H7 (cell line): ENCODE measurements at places on chromosomes 6 and 20.

GRCh38 chr6:100344321-100344720, 120.4 kb downstream of the SIM1 start:
- DNase-seq = no peak

- peak; percentile 28 for DNase-seq
Observed at GRCh38 chr6:158161566-158162254, 6.4 kb downstream of the SERAC1 start.

GRCh38 chr20:58899512-58899911, 47.0 kb downstream of the GNAS start:
- no peak for DNase-seq

DNA sequence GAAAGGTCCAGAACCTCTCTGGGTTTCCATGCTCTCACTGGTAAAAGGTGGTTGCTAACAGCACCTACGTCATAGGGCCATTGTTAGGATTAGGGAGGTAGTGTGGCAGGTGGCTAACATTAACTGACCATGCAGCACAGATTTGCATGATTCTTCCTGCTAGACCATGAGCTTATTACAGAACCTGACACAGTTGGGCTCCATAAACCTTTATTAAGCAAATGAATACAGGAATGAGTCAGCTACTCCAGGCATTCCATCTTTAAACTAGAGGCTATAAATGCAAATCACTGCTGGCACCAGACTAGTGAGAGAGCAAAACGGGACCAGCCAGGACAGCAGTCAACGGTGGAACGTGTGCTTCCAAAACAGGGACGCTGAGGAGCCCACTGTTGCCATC, 440.1 kb downstream of the PTPRT start:
- DNase-seq = no peak

GRCh38 chr6:91428296-91428695, 841.4 kb upstream of the MAP3K7 start:
- no peak for DNase-seq

DNA sequence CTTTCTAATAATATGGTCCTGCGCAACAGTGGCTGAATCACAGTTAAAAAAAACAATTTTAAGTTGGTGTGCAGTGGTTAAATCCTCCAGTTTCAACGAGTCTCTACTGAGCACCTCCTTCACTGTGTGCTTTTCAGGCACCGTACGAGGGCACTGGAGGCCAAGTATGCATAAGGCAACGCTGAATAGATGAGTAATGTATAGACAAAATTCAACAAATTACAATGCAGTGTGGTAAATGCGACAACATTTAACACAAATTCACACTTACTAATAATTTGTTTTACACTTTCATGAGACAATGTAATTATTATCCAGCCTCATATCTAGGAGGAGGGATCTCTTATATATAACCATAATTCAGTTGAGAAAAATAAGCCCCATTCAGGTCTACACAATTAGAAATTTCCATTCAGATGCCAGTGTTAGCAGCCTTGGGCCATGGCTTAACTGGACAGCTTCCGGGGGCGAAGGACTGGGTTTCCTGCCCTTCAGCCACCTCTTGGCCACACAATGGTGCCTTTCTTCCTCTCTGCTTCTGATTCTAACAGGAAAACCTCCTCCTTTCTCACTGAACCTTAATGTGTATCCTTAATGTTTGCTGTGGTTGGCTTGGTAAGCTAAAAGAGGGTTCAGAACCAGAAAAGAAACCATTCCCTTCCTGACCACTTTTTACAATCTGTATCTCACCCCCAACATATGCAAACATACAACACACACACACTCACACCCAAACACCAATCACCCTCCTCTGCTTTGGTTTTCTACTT, 51.9 kb downstream of the B4GALT5 start:
- no peak for DNase-seq

- DNase-seq = no peak
Observed at GRCh38 chr6:28240471-28240870, 11.6 kb downstream of the ZKSCAN4 start.

GRCh38 chr6:144316862-144317195, 31.7 kb downstream of the UTRN start:
- no peak for DNase-seq

- DNase-seq = no peak
Observed at GRCh38 chr6:128572294-128572693, 51.9 kb upstream of the PTPRK start.

GRCh38 chr6:143213859-143214376, 153.2 kb downstream of the AIG1 start:
- no peak for DNase-seq

DNA sequence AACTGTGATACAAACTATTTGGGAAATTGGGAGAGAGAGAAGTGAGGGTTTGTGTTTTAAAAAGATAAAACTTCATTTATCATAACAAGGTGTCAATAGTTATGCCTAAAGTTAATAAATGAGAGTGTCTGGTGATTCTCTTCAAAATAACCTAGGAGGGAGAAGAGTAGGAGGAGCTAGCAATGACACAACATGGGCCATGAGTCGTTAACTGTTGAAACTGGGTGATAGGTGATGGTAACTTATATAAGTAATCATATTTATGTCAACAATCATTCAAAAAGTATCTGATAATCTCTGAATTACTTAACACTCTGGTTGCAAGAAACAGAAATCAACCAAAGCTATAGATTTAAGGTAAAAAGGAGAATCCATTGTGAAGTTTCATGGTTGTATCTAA, 46.8 kb upstream of the INSM1 start:
- no peak for DNase-seq

GRCh38 chr6:7155871-7156579, 48.3 kb downstream of the RREB1 start:
- DNase-seq = no peak

- no peak for DNase-seq
Observed at GRCh38 chr20:60030471-60030870, 72.2 kb downstream of the CDH26 start.

DNA sequence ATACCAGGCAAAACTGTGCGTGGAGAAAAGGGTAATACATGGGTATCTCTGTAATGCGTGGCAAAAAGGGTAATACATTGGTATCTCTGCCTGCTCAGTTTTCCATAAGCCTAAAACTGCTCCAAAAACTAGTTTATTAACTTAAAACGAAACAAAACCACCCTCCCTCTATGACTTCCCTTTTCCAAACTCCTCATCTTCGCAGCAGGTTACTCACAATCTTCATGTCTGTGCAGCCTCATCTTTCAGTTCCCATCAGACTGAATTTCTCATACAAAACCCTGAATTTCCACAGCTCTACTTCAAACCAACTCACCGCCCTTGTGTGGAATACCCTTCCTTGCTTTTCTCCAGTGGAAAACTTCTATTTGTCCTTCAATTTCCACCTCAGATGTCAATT, 199.4 kb downstream of the PHACTR1 start:
- DNase-seq = no peak

DNA sequence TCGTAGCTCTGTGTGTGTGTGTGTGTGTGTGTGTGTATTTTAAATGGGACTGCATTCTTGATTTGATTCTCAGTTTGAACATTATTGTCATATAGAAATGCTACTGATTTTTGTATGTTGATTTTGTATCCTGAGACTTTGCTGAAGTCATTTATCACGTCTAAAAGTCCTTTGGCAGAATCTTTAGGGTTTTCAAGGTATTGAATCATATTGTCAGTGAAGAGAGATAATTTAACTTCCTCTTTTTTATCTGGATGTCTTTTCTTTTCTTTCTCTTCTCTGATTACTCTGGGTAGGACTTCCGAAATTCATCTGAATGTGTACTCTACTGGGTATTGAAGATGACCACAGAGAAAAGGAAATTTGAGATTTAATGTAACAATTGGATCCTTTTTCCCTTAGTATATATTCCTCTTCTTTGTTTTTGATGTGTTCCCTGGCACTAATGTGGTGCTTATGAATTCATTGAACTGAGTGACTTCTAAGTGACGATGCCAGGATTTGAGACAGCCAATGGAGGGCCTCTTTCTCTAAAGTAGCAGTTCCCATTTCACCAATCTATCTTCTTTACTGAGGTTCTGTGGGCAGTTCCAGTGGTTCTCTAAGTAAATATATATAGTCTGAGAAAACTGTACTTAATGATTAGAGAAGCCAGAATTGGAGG, 47.6 kb downstream of the TNFAIP3 start:
- DNase-seq = no peak

GRCh38 chr6:125357515-125358256, 55.9 kb upstream of the HDDC2 start:
- DNase-seq = no peak

- no peak for DNase-seq
Observed at GRCh38 chr6:105019285-105019684, 62.4 kb downstream of the LIN28B start.
